Endothelial cell (in vitro differentiated cells): ENCODE measurements at places on chromosomes 12 and 14.
A peak's percentile ranks its signal among the peaks of the same experiment; 100 is the strongest.

- no peak for DNase-seq
These were observed 22.5 kb upstream of the PCNX1 start for GRCh38 chr14:70884595-70885342.

GRCh38 chr14:61690039-61690438, 5.3 kb upstream of the HIF1A start:
- DNase-seq: no peak

DNA sequence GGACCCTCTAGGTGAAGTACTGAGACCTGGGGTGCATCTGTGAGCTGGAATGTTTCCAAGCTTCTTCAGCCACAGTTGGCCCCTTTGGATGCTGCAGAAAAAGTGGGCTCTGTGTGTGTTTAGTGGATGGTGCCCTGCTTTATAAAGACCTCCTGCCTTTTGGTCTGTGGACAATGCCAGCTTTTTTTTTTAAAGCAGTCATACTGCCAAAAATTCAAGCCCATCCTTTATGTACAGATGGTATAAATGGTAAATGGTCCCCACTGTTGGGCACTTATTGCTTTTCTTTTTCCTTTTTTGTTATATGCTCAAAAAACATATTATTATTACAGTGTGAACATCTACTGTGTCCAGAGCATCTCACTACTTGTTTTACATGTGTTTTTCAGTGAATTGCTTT, 81.1 kb downstream of the SMOC1 start:
- no peak for DNase-seq

DNA sequence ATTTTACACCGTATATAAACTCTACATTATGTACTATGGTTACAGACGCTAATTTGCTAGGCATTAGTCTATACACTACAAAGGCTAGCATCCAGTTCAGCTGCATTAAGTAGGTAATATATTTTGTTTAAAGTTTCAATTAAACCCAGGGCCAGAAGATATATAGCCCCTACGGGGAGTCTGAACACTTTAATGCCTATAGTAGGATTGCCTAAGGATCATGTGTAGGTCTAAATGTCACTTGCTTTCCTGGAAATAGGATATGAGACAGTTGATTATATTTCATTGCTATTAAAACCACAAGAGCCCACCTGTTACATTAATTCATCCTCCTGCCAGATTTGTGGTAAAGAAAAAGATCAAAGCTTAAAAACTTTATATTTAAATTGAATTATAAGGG, 286.9 kb downstream of the TMTC2 start:
- DNase-seq: no peak

- DNase-seq: no peak
These were observed 48.8 kb downstream of the MARK3 start for GRCh38 chr14:103433916-103434563.

GRCh38 chr12:122467983-122468382, 32.7 kb downstream of the ZCCHC8 start:
- DNase-seq: no peak

GRCh38 chr12:86293682-86294240, 37.6 kb upstream of the MGAT4C start:
- DNase-seq: no peak

DNA sequence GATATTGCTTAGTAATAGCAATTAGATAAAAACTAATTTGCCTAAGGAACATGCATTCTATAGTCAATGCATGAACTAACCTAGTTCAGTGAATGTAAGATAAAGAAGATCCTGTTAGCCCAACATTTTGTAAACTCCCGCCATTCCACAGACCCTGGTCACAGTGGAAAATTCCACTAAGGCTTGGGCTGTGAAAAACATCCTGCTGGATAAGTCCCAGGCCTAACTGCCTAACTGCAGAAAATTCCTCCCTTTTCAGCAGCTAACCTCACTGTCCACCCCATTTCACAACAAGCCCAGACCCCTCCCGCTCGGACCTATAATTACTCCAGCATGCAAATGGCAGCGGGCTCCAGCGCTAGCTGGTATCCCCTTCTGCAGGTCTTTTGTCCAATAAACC, 97.9 kb upstream of the GARIN6 start:
- no peak for DNase-seq

DNA sequence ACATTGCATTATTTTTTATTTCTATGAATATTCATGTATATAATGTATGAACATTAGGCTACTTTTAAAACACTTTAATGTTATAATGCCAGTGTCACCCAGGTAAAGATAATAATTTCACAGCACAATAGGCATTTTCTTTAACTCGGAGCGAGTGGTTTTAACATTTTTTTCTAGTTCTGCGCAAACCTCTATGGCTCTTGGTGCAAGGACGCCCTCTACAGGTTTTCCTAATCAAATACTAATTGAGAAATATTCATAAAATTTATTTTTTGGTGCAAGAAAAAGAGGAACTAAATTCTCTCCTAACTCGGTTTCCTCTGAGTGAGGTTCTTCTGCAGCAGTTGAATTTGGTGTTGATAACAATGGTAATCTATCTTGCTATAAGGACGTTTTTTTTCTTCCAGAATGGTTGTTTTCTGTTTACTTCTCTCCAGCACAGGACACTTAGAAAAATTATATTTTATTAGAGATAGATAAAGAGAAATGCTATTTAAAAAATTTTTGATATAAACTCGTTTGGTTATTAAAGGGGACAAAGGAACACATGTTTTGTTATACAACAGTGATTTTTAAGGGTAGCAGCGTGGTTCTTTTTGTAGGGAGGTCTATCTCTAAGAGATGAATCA, 2.4 kb upstream of the WIF1 start:
- peak; percentile 17 for DNase-seq

DNA sequence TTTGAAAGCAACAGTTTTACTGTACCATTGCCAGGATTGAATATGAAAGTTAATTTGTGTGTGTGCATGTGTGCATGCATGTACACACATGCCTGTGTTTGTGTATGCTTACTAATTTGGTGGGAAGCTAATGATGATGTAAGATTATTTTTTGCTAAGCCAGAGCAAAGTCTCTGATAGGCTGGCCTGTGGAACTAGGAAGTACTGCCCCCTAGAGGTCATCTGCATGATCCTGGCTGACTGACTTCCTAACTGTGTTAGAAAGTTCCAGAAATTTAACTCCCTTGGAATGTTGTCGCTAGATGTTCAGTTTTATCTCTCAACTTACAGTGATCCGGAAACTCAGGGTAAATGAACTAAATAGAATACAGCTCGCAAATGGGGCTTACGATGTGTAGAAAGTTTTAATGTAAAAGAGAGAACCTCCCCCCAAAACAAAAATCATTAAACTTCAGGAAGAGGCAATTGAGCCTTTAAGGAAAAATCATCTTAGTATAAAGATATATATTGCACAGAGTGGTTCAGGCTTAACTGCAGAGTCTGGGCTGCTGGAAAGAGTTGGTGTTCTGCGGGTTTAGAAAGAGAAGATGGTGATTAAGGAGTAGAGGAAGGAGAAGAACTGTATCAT, 34.3 kb upstream of the SLC38A1 start:
- peak; percentile 36 for DNase-seq

DNA sequence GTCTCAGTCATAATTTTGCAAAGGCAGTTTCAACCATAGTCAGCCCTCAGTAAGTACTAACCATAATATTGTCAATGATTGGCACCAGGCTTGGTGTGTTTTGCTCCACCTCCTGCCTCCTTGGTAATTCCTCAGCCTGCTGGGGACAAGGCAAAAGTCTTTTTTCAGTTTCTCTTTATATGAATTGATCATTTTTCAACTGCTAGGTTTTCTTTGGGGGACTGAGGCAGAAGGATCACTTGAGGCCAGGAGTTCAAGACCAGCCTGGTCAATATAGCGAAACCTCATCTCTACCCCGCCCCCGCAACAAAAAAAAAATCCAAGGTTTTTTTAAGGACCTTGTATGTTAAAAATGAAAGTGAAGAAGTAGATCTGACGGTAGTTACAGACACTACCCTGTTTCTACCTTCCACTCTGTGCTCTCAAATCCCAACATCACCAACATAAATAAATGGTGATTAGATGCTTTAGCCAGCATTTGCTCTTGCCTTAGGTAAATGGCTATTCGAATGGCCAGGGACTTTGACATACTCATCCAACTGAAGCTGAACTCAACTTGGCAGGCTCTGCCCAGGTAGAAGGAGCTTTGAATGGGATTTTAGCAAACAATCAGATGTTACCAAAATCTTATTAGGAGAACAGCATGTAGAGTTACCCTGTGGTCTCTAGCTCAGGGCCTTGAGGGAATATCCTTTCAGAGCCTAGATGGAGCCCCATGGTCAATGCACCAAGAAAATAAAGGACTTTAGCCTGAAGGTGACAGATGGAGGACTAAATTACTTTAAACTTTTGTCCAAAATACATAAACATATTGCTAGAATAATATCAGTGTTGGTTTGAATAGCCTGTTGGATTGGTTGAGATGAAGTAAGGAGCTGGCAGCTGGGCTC, 126.9 kb upstream of the AMIGO2 start:
- DNase-seq: no peak

DNA sequence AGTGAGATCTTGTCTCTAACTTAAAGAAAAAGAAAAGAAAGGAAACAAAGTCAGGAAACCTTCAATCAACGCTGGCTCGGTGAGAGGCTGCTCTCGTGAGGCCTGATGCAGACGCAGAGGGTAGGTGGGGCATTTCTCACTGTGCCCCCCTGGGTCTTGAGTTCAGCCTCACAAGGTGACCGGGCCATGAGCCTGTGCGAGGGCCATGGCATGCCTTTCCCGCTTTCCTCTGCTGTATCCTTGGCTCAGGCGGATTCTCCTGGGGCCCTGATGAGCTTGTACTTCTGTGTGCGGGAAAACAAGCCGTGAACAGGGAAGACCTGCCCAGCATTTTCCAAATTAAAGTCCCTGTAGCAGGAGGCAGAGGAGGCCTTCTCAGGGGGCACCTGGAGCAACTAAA, 20.2 kb downstream of the ADGRD1 start:
- no peak for DNase-seq

GRCh38 chr14:87207756-87208155, 785.2 kb downstream of the GALC start:
- no peak for DNase-seq

- peak; percentile 73 for DNase-seq
These were observed 551 bp downstream of the METTL1 start for GRCh38 chr12:57771236-57771872.

DNA sequence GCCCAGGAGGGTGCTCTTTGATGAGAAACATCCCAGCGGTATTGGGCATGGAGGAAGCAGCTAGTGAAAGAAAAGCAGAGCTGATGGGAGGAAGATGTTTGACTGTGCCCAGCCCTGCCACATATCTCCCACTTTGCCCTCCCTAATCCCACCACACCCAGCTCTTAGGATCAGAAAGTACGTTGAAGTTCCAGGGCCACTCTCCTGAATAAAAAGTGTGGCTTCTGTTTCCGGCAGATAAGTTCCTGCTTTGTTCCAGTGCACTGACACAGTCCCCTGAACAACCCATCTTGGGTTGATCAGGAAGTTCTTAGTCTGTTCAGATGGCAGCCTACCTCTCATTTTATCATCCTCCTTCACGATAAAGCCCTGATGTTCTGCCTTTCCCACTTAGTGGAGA, 16.5 kb downstream of the TPCN1 start:
- DNase-seq: no peak

- DNase-seq: no peak
These were observed 22.2 kb downstream of the ST8SIA1 start for GRCh38 chr12:22312336-22312735.

- DNase-seq: no peak
These were observed 826.6 kb upstream of the MGAT4C start for GRCh38 chr12:87082756-87083155.
